Endothelial cell (in vitro differentiated cells): ENCODE measurements at places on chromosomes 16 and 17.

DNA sequence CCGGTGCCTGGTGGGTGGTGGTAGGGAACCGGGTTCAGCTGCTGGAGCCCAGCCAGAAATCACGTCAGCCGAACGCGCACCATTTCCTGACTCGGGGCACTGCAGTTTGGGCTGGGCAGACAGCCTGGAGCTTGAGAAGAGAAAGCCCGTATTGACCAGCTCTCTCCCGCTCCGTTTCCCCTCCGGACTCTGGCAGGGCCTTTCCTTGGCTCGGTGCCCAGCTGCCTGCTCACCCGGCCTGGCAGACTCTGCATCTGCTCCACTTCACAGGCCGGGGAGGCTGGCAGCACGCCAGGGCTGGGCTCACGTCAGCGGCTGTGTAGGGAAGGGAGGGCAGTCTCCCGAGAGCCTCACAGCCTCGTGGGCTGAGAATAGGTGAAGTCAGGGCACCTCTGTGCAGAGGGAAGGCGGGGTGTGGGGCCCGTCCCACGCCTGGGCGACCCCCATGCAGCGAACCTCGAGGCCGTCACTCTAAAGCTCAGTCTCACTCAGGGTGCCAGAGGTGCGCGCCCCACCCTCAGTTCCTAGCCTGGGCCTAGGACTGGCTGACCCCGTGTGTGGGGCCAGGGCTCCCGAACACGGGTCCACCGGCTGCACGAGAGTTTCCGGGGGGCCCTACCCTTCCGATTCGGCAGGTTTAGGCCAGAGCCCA is 59.1 kb downstream of the OR1D5 start:
- no peak for DNase-seq

DNA sequence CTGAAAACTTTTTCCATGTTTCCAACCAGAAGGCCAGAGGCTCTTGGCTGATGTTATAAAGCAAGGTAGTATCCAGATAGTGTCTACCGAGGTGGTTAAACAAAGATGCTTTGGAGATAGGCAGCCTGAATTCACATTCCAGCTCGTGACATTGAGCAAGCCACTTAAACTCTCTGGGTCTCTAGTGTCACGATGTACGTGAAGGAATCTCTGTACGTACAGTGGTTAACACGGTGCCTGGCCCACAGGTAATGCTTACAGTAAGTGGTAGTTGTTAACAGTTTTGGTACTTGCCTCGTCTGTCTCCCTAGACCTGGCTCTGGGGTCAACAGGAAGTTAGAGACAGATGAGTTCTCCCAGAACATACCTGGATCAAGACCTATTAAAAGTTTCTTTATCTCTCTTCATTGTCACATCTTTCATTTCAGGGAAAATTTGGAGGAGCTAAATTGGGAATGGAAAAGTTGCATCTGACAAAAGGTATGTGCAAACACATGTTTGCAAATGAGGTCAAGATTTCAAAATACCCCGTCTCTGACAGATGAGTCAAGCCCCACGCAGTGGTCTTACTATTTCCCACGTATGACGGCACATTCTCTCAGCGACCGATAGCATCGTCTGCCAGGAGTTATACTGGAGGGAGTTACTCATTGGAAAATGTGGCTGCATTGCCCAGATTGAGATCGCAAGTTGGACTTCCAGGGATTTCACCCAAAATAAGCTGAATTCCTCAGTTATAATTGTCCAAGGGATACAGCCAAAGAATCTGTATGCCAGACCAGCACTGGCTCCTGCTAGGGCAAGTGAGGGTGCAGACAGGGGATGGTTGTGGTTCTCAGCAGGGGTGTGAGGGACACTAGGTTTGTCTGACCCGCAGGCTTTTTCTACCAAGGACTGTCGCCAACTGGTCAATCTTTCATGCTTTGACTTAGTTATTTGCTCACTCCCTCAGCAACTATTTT is 18.9 kb upstream of the MYH10 start:
- DNase-seq, result no peak

- DNase-seq, result no peak
Measured at GRCh38 chr17:65301184-65301583, 164.0 kb downstream of the RGS9 start.

GRCh38 chr16:71746442-71747046 is 22.0 kb upstream of the PHLPP2 start:
- no peak for DNase-seq

DNA sequence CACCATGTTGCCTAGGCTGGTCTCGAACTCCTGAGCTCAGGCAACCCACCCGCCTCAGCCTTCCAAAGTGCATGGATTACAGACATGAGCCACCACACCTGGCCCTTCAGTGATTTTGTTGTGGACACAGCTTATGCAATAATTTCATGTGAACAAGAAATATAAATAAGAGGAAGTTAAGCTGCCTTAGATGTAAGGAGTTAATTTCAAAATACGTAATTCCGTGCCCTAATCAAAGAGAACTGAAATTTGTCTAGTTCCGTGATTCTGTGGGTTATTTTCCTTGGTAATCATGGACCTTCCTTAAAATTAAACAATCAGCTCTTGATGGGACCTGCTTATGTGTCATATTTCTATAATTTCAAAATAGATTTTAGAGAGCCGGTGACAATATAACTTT is 11.9 kb downstream of the TVP23A start:
- no peak for DNase-seq

DNA sequence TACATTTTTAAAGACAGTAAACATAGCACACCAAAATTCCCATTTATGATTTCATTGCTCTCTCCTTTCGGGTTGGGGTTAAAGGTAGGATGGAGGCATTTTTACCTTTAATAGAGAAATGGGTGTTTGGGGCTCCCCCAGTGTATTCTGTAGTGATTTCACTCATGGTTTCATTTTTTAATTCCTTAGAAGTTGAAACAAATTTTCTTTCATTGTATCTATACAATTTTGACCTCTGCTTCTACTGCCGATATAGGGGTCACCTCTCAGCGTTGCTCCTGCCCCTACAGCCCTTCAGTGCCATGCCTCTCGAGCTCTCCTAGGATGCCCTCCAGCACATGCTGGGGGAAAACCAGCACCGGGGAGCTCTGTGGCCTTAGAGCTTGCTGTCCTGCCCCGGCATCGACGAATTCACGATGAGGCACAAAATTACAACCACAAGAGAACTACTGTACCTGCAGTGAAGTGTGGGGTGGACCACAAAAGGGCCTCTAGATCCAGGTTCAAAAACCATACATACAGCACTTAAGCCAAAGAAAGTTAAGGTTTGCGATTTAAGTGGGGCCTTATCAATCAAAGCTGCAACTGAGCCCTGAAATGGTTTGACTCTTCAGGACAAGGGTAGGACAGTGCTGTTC is 39.3 kb downstream of the LITAFD start:
- DNase-seq, result no peak

DNA sequence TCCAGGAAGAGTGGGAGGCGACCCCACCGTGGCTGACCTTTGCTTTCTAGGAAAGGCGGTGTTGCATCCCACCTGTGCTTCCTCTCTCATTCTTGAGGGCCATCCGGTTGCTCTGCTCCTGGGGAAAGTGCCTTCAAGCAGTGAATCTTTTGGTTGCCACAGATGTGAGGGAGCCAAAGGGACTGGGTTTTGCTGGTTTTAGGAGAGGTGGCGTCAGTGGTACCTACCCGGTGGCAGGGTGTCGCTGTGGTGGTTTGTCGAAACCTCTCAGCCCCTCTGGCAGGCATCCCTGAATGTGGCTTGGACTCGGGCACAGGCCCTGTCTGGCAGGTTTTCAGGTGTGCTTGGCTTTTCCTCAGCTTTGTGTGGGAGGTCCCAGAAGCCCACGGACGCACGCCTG is 611.5 kb downstream of the KCNJ18 start:
- no peak for DNase-seq

- no peak for DNase-seq
Measured at GRCh38 chr17:36863676-36864612, 73.3 kb upstream of the LHX1 start.

GRCh38 chr16:48014349-48015135 is 141.3 kb downstream of the ABCC12 start:
- DNase-seq, result no peak

DNA sequence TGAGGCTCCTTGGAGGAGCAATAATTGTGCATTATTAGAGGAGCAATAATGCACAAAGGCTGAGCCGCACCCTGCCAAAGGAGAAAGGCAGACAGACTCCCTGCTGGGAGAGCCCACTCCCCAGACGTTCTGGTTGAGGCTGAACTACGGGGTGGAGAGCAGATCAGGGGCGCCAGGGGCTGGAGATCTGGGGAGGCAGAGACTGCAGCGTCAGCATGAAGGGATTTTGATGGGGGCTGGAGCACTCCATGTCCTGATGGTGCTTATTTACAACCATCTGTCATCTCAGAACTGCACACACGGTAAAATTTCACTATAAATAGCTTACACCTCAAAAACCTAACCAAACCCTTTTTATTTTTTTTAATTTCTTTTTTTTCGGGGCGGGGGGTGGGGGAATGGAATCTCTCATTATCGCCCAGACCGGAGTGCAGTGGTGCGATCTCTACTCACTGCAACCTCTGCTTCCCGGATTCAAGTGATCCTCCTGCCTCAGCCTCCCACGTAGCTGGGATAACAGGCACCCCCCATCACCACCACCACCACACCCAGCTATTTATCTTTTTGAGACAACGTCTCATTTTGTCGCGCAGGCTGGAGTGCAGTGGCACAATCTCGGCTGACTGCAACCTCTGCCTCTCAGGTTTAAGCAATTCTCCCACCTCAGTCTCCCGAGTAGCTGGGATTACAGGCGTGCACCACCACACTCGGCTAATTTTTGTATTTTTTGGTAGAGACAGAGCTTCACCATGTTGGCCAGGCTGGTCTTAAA is 4.3 kb upstream of the C16orf95 start:
- no peak for DNase-seq

DNA sequence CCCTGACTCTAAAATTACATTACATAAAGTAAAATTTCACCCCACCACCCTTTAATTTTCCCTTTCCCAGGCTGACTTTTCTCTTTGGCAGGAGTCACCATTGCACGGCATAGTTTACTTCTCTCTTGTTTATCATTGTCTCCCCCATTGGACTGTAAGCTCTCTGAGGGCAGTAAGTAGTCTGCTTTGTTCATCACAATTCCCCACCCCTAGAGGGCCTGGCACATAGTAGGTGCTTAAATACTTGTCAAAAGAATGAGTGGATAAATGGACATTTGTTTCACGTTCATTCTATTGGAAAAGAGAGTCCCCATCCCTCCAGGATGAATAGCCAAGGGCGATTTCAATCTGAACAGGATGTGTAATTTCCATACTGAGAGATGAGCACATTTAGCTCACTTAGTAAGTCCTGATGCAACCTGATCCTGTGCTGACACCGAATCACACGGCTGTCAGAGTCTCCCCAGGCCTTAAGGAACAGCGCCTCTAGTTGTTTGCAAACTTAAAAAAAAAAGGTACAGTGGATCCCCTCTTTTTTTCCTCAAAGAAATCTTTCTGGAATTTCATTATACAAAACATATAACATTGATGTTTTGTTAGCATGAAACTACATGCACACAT is 54.0 kb downstream of the AKAP1 start:
- DNase-seq, result no peak

DNA sequence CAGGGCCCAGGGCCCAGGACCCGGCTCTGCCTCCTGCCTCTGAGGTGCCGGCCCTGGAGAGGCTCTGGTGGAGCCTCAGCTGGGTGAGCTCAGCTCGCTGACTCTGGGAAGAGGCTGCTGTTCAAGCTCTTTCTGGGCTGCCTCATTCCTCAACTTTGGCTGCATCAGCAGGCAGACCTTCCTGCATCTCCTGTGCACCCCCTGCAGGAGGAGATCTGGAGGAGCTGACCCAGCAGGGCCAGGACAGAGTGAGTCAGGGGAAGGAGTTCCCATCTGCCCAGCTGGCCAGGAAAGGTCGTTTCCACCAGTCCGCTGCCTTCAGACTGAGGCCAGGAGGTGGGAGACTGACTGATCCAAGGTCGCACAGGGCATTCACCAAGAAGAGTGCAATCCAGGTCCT is 10.7 kb downstream of the CRHR1 start:
- DNase-seq, result peak; percentile 39

GRCh38 chr16:53130159-53131049 is 75.6 kb downstream of the CHD9 start:
- peak; percentile 97 for DNase-seq

DNA sequence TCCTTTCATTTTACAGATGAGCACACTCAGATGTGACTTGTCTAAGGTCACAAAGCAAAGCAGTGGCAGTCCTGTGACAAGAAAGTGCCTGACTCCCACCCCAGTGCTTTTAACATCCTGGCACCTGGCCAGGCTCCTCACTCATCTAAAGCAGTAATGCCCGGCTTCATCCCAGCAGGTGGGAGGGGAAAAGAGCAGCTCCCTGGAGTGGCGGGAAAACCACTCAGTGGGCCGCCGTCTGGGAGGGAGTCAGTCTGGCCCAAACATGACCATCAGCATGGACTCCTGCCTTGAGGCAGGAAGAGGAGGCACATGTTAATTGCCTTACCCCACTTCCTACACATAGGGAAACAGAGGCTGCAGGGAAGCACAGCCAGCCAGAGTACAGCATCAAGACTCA is 2.6 kb downstream of the PCGF2 start:
- no peak for DNase-seq

DNA sequence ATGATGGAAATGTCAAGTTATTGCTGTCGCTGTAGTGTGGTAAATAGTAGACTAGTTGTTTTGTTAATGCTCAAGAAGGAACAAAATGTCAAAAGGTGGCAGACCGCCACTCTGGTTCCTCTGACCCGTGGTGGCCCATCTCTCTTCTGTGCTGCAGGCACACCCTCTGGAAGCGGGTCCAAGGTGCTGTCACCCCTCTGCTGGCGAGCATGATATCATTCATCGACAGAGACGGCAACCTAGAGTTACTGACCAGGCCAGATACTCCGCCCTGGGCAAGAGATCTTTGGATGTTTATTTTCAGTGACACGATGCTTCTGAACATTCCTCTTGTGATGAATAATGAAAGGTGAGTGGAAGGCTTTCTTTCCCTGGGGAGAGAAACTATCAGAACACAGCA is 56.8 kb upstream of the ENDOV start:
- DNase-seq, result no peak

DNA sequence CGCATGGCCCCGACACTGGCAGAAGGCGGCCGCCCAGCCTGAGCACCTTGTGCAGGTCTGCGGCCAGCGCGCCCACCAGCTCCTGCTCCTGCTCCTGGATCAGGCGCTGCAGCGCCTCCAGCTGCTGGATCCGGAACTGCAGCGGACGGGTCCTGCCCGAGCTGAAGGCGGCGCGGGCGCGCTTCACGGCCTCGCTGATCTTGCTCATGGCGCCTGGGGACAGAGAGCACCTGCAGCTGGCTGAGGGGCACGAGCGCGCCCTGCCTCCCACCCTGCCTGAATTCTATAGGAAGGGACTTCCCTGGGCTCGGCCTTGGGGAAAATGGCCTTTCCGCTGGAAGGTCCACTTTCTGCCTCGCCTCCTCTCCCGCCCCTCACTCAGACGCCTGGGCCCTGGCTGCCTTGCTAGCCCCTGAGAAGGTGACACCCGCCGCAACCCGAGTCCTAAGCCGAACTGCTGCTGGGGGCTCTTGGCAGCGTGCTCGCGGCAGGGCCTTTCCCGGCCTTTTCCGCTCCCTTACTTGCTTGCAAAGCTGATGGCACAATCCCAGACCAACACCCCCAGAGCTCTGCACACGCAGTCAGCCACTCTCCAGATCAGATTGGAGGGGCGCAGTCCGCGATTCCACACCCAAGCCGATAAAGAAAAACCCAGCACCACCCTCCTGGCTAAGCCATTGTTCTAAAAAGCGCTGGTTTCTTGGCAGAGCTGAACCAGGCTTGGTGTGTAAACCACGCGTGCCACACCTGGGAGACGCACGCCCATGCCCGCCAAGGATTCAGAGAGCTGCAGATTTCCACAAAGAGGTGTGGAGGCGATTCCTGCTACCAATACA is 3.0 kb downstream of the ALDH3A1 start:
- DNase-seq, result peak; percentile 99

GRCh38 chr16:86899151-86899550 is 320.8 kb downstream of the FOXL1 start:
- DNase-seq, result no peak

- DNase-seq, result no peak
Measured at GRCh38 chr17:9202532-9202931, 181.2 kb downstream of the NTN1 start.
